Endothelial cell (in vitro differentiated cells): ENCODE measurements at places on chromosomes 1 and 21. TPM values are rescaled to one million over a fixed set of nuclear protein-coding genes. Genes with fewer than 3 reads are reported as not detected.

Gene HSD11B1
- total RNA-seq = not detected

Gene FCGR3A
- total RNA-seq = 4.0 TPM

Gene EFNA3
- total RNA-seq = 9.6 TPM

Gene RNU1-2
- 3,428 TPM for total RNA-seq

Gene LCE1E
- total RNA-seq = not detected

Gene CGN
- total RNA-seq = 50.7 TPM

Gene RNU1-4
- total RNA-seq = 3,428 TPM

Gene STPG1
- total RNA-seq = 10.0 TPM

Gene AMY1B
- not detected for total RNA-seq

Gene TRIM45
- 7.0 TPM for total RNA-seq
